ENCODE measurements at places on chromosomes 1 and 21. TPM values are rescaled to one million over a fixed set of nuclear protein-coding genes. Genes with fewer than 3 reads are reported as not detected.
A peak's percentile ranks its signal among the peaks of the same experiment; 100 is the strongest.

Gene MR1
- total RNA-seq = 4.4 TPM

Gene ZBTB8A
- total RNA-seq = 3.5 TPM

Gene DRAM2
- total RNA-seq = 30.0 TPM

Gene OR2L13
- not detected for total RNA-seq

Gene ADAM30
- total RNA-seq = not detected

Gene CR1
- not detected for total RNA-seq

Gene CD2
- not detected for total RNA-seq

Gene DCST2
- 0.18 TPM for total RNA-seq

Gene ELAPOR1
- 0.80 TPM for total RNA-seq

Gene AUNIP
- total RNA-seq = 22.2 TPM

Gene GPX7
- total RNA-seq = not detected

Gene CLDN19
- not detected for total RNA-seq

Gene PDZK1
- 4.2 TPM for total RNA-seq

Gene CELA3A
- total RNA-seq = not detected

Gene EFCAB14
- 45.7 TPM for total RNA-seq

Gene KCNQ4
- total RNA-seq = 2.5 TPM

Gene CD1B
- not detected for total RNA-seq

Gene TMEM82
- not detected for total RNA-seq

Gene SPRR3
- total RNA-seq = not detected

Gene CHIA
- total RNA-seq = not detected

GRCh38 chr1:16155537-16156410, at the start of gene EPHA2:
Gene EPHA2, minus strand, starts transcription at chr1:16156069. Its CDS starts 137 bp downstream, at chr1:16155932.
- peak; percentile 97 for DNase-seq

- no peak for DNase-seq
Observed at GRCh38 chr1:198143797-198144196, 13.0 kb upstream of the NEK7 start.

GRCh38 chr1:157418659-157419058, 133.7 kb downstream of the FCRL5 start:
- DNase-seq = no peak

GRCh38 chr1:93608187-93609109, 73.2 kb downstream of the BCAR3 start:
- no peak for DNase-seq

- DNase-seq = no peak
Observed at GRCh38 chr1:69794831-69795230, 227.1 kb downstream of the LRRC7 start.

DNA sequence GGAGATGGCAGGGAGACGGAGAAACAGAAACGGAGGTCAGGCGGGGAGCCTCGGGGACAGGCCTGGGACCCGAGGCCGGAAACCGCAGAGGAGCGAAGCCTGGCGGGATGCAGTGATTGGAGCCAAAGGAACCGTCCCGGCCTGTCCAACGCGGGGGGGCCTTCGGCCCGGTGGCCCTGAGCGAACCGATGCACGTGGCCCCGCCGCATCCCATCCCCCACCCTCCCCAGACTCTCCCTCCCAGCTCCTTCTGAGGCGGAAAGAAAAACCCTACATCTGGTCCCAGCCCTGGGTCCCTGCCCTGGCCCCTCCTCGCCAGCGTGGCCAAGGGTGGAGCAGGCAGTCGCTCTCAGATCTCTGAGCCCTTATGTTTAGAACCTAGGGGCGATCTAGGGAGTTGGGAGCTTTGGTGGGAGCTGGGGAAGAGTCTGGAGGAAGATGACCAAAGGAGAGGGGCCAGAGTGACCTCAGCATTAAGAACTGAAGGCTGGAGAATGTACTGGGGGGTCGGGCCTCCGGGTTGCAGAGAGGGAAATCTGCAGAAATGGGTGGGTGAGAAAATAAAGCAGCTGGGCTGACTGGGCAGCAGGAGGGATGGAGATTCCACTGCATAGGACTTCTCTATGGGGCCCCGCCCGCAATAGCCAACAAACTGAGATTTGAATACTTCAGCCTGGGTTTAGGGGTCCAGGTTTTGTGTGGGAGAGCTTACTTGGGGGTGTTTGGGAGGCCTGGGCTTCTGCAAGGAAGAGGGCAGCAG, 1.5 kb upstream of the CRABP2 start:
- peak; percentile 29 for DNase-seq

- DNase-seq = no peak
Observed at GRCh38 chr1:8139941-8140340, 113.8 kb upstream of the ERRFI1 start.

DNA sequence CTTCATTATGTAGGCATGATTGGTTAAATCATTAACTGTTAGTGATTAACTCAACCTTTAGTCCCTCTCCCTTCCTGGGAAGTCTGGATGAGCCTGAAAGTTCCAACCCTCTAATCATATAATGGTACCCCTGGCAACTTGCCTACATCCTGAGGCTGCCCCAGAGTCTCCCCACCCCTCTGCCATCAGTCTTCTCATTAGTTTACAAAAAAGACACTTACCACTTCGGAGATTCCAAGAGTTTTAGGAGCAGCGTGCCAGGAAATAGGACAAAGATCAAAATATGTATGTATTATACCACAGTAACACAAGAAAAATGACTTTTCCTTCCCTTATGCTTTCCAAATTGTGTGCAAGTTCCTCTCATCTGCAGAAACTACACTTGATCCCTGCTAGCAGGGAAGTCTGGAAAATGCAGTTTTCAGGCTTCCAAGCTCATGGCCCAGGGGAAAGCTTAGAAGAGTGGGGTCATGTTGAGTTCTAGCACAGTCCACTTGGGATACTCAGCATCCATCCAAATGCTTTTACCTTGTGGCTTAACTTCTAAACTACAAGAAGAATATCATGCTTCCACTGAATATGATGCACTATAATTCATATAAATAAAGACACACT, 64.6 kb upstream of the PPIH start:
- no peak for DNase-seq

DNA sequence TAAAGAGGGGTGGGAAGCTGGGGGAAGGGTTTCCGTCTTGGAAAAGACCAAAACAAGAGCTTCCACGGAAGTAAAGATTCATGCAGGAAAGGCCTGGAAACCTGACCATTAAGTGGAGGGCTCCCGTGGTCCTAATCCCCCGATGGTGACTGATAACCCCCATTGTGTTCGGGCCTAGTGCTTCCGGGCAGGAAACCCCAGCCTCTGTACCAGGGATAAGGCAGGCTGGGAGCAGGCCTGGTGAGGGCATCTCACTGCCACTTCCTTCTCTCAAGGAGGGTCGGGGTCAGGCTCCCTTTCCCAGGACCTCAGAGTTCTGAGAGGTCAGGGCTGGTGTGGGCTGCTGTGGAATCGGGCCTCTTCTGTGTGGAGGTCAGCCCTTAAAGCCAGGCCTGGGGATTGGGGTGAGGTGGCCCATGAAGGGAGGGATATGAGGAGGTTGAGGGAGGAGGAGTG, 136.9 kb downstream of the CDC7 start:
- DNase-seq = no peak

GRCh38 chr21:42171091-42172053, 47.6 kb upstream of the ABCG1 start:
- peak; percentile 77 for DNase-seq

- DNase-seq = peak; percentile 63
Observed at GRCh38 chr1:198641501-198641900, 2.7 kb downstream of the PTPRC start.

- DNase-seq = no peak
Observed at GRCh38 chr1:60331647-60332046, 258.1 kb upstream of the C1orf87 start.

- DNase-seq = no peak
Observed at GRCh38 chr1:41914516-41914915, 4.2 kb downstream of the HIVEP3 start.

GRCh38 chr1:14782741-14783591, 184.5 kb downstream of the KAZN start:
- DNase-seq = no peak

DNA sequence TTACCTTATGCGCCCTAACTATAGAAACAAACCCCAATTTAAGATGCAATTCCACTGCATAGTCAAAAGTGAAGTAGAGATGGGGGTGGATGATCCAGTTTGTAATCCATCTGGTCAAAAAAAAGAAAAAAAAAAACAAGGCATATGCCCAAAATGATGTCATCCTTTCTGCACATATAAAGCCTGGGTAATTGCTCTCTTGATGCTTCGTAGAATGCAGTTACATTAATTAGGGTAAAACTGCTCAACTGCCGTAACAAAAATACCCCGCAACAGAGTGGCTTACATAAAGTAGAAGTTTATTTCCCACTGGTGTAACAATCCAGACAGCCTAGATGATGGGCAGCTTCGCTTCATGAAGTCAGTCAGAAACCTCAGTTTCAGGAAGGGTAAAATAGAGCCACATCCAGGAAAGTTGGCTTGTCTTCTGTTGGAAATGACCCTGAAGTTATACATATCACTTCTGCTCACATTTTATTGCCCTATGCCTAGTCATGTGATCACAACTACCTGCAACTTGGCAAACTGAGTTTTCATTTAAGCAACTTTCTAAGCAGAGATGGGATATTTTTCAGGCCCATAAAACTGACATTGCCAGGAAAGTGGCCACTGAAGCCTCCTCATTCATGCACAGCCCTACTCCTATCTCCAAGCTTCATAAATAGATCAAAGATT, 221.7 kb downstream of the C1orf94 start:
- no peak for DNase-seq

DNA sequence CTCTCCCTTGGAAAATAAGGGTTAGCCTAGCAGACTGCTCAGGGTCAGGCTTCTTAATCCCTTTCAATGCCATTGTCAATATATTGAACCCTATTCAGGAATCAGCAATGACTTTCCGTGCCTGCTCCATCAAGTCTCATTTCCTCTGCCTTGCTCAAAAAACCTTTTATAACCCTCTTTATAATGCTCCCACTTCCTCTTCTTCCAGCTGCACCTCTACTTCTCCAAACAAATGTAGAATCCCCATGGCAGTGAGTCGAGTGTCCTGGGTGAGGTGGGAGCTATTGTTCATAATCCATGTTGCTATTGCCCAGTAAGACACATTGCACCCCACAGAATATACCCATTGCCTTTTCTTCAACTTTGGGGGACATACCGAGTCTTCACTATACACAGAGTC, 58.6 kb downstream of the OLIG1 start:
- no peak for DNase-seq

DNA sequence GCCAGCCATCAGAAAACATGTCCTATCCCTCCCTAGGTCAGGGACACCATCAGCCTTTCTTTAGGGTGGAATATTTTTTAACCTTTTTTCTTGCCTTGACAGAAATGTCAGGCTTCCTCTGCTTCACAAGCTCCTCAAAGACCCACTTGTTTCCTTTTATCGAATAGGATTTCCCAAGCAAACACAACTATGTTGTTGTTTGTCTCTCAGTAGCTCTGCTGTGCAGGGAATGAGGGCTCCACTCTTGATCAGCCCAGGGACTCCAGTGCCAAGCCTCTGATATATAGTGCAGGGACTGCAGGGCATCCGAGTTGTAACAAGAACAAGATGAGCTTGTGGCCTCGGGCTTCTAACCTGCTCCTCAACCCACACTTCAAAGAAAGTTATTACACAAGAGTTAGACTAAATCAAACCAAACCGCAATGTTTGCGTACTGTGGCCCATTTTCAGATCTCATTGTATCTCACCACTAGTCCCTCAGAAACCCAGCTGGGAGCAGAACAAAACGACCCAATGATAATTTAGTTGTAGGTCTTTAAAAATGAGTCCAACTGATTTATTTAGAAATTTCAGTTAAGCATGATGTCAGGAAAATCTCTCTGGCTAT, 108.1 kb downstream of the ATG4C start:
- no peak for DNase-seq

- DNase-seq = no peak
Observed at GRCh38 chr1:246483569-246483933, 23.5 kb downstream of the SMYD3 start.

GRCh38 chr1:77655431-77655974, 27.0 kb downstream of the ZZZ3 start:
- no peak for DNase-seq

- DNase-seq = peak; percentile 44
Observed at GRCh38 chr1:237814319-237814924, 76.3 kb downstream of the ZP4 start.

DNA sequence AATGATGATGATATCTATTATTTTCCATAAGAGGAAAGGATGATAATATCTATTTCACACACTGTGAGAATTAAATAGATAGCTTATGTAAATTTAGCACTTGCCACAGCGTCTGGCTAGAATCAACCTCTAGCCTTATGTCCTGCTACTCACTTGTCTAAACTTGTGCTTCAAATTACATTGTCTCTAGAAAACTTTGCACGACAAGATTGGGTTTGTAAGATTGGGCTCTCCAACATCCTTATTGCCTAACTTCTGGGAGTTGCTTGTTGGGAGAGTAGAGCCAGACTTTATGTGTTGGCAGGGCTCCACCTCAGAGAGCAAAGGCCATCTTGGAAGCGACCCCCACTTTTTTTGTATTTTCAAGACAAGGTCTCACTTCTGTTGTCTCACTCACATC, 50.0 kb upstream of the POGK start:
- no peak for DNase-seq

DNA sequence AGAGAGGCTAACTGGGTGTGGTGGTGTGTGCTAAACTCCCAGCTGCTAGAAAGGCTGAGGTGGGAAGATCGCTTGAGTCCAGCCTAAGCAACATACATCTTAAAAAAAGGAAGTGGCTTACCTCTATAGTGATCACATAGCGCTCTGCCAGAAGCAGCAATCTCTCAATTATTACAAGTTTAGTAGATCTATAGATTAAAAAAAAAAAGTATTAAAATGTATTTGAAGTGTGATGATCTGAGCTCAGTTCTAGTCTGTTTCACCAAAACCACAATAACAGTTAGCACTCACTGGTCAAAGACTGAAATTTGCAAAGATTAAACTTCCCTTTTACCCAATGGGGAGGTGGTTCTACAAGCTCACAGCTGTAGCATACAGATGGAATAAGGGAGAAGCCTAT, 76.3 kb downstream of the USP24 start:
- DNase-seq = no peak

GRCh38 chr1:171222936-171223335, 25.4 kb upstream of the FMO1 start:
- no peak for DNase-seq

DNA sequence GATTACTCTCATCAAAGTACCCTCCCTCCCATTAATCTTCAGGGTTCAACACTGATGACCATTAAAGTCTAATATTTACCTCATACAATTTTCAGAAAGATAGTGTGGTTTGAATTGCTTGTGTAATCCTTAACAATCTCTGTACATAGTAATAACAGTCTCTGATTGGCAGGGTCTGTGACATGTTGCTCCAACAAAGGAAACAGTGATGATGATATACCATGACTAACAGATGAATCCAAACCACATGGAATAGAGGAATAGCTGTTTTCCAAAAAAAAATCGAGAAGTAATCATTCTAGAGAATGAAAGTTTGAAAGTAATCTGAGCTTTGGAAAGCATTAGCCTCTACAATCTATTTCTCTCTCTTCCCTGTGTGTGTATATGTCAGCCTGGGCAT, 610.1 kb upstream of the NEGR1 start:
- peak; percentile 73 for DNase-seq

- DNase-seq = peak; percentile 99
Observed at GRCh38 chr1:1318131-1318652, 6.3 kb downstream of the INTS11 start.

All from PC-3 (cell line).